ENCODE measurements at places on chromosomes 6 and 20. TPM values are rescaled to one million over a fixed set of nuclear protein-coding genes. Genes with fewer than 3 reads are reported as not detected.

Gene TRIM40
- total RNA-seq: not detected

DNA sequence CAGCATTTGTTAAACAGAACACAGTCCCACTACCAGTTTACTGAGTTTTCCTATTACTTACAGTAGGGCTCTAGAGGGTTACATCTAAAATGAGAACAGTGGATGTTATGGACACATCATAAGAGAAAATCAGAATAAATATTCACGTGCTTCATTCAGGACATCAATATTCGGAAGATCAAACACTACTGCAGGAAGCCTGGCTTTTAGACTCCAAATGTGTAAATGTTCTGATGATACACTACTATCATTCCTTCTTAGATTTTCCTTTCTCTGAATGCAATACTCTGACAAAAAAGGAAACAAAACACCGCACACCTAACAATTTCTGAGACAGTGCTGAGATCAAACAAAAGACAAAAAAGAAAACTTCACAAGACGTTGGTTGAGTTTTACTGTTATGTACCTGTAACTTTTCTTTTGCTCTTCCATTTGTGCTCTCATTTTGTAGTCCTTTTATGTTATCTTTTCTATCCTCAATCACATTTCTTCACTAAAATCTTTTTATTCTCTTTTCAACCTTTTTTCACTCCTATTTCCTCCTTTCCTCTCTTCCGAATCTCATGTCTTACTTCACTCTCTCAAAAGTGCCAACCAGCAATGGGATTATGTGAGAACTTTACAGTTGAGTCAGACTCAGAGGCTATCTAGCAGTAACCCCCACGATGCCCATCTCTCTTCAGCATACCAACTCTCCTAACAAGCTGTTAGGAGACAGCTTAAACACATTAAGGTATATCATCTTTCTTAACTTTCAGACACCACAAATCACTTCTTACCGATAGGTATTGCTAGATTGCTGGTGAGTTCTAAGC is 1.7 kb downstream of the FAM184A start:
- DNase-seq: no peak

- no peak for DNase-seq
Measured at GRCh38 chr20:13037727-13038126, 29.0 kb downstream of the SPTLC3 start.

DNA sequence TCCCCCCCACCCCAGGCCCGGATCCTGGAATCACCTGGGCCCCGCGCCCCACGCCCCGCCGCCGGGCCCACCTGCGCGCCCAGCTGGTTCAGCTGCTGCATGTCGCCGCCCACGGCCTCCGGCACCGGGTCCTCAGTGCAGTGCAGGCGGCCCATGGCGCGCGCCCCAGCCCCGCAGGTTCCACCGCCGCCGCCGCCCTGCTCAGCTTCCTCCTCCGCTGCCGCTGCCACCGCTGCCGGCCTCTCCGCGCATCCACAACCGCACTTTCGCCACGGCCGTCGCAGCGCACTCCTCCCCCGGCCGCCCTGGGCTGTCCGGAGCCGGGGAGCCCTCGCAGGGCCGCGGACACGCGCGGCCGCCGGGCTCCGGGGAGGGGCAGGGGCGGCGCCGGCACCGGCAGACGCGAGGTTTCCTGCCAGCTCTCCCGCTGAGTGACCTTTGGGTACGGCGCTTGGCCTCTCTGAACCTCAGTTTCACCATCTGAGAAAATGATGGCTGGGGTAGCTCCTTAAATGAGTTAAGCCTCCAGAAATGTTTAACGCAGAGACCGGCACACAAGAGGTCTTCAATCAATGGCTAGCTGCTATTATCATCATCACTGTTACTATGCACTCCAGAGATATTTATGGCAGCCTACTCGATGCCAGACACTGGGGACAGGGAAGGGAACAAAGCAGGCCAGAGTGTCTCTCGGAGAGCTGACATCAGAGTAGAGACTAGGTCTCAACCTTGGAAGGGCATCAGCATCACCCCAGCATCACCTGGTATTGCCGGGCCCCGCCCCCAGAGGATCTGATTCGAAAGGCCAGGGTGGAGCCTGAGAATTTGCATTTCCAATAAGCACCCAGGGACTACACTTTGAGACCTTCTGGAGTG is at the start of gene COMMD7:
TSS of gene COMMD7 (minus strand) at position 231 of the 876 bp plus-strand sequence. CDS start at position 155, 76 bp downstream.
- DNase-seq: peak; percentile 75

GRCh38 chr6:79072640-79073181 is 5.3 kb downstream of the PHIP start:
- DNase-seq: no peak

DNA sequence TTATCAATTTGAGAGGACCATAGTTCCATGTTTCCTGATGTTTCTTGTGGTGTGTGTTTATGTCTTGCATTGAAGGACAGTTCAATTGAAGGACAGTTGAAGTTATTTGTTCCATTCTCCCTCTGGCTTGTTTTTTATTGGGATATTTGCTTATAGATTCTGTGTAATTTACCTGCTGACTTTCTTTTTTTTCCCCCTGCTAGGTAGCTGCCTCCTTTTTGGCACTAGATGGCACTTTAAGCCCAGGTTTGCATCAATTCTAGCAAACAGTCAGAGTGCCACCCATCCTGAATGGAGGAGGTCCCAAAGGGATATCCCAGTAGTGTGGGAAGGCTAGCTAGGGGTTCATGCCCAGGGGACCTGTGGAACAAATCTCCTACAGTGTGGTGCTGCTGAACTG is 78.1 kb downstream of the CFAP61 start:
- DNase-seq: peak; percentile 3

Measured in K562 (cell line).